Thymus (tissue), 14 donors: ENCODE measurements at places on chromosomes 7 and 10.

DNA sequence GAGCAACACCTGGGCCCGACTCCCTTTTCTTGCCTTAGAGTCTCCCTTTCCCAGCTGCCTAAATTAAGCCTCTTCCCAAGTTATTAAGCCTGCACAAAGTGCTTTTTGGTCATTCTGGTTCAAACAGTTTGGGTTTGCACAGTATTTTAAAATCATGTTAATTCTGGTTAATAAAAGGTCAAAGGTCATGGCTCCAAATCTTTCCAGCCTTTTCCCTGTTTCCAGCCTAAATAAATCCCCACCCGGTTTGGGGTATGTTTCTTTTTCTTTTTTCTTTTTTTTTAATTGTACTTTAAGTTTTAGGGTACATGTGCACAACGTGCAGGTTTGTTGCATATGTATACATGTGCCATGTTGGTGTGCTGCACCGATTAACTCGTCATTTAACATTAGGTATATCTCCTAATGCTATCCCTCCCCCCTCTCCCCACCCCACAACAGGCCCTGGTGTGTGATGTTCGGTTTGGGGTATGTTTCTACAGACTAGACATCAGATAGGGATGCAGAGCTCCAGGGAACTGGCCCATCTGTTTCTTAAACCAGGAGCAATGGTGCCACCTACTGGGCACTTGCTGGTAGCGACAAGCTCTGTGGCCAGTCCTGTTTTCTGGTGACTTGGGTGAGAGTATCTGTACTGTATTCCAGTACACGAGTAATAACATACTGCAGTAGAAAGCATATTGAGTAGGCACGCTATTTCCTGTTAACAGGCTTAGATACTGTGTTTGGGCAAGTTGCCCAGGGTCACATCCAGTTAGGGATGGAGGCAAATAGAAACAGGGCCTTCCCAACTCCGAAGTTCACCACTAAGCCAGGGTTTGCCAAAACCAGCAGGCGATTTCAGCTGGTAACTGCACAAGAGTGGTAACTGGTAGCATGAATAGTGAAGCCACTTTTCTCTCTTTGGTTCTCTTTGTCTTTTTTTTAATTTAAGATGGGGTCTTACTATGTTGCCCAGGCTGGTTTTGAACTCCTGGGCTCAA lies 60.6 kb upstream of the TRIM8 start:
- DNase-seq, result peak; percentile 91

GRCh38 chr7:139523199-139523941 lies at the start of gene CLEC2L:
CLEC2L (plus strand) TSS chr7:139523685; CDS start chr7:139523928, 243 bp downstream.
- no peak for DNase-seq

DNA sequence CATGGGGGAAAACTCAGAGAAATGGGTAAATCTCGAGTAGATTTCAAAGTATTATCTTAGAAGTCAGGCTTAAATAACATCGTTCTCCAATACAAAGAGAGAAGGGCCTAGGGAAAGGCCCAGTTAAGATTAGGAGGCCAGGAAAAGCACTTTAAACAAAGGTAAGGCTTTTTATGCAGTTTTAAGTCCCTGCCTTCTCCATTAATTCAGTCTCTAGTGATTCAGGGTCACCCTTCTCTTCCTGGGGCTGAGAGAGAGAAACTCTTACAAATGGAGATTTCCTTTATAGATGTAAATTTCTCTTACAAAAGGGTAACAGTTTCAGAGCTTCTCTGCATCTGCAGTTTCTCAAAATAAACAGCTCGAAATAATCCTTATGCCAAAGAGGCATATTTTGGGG lies 179.3 kb downstream of the HECW1 start:
- DNase-seq, result no peak

DNA sequence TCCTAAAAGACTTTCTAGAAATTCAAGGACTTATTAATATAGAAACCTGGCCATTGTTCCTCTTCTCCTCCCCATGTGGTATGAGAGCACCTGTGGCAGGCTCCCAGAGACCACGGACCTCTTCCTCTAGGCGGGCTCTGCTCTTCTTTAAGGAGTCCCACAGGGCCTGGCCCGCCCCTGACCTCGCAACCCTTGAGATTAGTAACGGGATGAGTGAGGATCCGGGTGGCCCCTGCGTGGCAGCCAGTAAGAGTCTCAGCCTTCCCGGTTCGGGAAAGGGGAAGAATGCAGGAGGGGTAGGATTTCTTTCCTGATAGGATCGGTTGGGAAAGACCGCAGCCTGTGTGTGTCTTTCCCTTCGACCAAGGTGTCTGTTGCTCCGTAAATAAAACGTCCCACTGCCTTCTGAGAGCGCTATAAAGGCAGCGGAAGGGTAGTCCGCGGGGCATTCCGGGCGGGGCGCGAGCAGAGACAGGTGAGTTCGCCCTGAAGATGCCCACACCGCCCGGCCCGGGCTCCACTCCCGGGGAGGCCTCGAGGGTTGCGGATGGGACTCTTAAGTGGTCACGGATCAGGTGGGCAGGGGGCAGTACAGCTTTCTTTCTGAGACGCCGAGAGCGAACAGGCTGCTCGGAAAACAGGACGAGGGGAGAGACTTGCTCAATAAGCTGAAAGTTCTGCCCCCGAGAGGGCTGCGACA lies at the start of gene SLC26A4:
Gene SLC26A4 (plus strand): TSS at position 448 of the 700 bp plus-strand sequence. CDS start 814 bp downstream, outside the sequence.
- DNase-seq, result no peak

- DNase-seq, result no peak
Observed at GRCh38 chr10:42940487-42941294, 136.2 kb upstream of the RET start.

- DNase-seq, result no peak
Observed at GRCh38 chr7:74272305-74273038, 16.7 kb upstream of the CLIP2 start.

DNA sequence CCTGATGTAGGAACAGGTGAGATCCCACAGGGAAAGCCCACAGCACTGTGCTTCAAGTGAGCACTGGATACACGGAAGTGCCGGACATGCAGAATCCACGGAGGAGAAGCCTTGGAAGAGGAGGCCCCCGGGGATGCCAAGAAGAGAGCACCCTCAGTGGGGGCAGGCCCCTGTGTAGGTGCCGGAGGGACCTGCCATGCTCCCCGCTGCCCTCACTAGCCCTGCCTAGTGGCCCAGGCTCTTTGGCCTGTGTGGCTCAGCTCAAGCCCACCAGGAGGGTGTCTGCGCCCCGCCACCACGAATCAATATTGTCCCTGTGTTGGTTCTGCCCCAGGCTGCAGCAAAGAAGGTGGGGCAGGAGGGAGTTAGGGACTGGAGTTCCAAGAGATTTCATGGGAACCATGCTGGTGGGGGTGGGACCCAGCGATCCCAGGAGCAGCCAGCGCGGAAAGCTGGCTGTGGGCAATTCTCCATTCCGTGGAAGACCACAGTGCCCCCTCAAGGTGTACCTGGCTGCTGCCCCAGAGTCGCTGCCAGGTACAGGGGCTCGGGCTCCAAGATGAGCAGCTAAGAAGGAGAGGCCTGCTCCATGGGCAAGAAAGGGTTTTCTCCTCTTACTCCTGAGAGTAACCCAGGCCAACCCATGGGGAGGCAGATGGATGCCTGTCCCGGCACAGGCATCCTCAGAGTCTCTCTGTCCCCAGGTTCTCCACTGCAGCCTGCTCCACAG lies 34.9 kb upstream of the LEP start:
- DNase-seq, result no peak

GRCh38 chr10:43393606-43394360 lies 15.2 kb downstream of the HNRNPF start:
- no peak for DNase-seq
